ENCODE measurements at places on chromosomes 4 and X.

DNA sequence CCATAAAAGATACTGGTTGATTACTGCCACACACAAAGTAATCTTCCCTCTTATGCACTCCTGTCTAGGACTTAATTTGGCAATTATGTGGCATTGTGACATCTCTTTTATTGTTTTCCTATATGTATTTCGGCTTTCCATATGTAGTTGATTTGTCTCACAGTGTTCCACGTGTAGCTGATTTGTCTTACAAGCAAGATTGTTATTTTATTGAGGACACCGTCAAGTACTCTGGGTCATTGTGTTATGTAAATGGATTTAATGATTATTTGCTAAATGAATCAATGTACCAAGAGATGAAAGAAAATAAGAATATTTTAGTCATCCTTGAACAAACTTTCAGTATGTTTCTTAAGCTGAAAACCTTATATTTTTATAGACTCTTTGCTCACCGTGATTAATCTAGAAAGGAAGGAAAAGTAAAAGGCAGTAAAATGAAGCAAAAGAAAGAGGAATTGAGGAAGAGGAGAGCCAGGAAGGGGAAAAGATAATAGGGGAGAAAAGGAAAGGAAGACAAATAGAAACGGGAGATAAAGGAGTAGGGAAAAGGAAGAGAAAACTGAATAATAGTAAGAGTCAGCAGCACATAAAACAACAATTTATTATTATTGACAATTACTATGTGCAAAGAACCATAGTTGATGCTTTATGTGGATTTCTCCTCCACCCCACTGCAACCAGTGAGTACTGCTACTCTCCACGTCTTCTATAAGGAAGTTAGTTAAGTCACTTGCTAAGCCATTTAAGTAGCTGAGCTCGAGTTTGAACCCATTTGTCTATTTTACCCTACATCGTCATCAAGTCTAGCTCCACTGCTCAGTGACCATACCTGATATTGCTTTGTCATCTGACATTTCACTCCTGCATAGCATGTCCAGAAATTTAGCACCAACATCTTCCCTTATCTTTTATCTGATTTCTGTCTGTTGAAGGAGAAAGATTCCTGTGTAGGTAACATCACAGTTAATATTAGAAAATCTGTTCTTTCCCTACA lies 336.5 kb downstream of the BMPR1B start:
- DNase-seq: no peak

DNA sequence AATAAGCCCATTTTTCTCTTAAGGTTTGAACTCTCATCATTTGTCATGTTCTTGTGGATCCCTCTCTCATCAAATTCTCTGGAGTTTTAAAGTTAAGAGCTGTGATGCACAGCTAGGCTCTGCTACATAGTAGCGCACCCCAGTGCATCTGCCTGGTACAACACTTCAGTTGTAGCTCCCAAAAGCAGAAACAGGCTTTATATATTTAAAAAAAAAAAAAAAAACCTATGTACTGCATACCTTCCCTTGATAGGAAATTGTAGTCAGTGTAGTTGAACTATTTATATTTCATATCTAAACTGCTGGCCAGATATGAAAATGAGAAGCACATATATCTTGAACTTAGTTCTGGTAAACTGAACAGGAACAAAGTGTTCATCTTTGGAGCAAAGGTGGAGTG lies 131.4 kb downstream of the KLHL13 start:
- DNase-seq: no peak

- no peak for DNase-seq
Observed at GRCh38 chr4:6153874-6154273, 46.5 kb downstream of the JAKMIP1 start.

- DNase-seq: no peak
Observed at GRCh38 chr4:27397886-27398285, 537.2 kb downstream of the STIM2 start.

DNA sequence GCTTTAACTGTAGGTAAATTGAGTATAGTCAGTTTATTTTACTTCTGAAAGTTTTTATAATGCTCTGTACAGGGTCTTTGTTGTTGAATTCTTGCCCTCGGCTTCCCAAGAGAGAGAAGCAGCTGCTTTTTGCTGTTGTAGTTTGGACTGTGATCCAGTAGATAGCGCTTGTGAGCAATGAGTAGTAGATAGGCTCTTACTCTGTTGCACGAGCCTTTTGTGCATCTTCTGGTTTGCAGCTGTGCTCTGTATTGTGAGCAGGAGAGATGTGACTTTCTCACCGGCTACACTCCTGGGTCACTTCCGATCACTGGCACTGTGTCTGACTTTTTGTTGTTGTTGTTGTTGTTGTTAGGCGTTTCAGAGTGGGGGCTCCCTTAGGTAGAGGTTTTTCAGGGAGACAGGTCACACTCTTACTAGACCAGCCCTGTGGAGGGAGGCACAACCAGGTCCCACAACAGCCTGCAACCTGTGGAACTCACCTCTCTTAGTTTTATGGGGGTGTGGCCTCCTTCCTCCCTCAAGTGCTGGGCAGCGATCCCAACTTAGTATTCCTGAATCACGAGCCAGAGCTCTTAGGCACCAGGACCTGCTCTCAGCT lies 822.1 kb upstream of the GALNTL6 start:
- no peak for DNase-seq

DNA sequence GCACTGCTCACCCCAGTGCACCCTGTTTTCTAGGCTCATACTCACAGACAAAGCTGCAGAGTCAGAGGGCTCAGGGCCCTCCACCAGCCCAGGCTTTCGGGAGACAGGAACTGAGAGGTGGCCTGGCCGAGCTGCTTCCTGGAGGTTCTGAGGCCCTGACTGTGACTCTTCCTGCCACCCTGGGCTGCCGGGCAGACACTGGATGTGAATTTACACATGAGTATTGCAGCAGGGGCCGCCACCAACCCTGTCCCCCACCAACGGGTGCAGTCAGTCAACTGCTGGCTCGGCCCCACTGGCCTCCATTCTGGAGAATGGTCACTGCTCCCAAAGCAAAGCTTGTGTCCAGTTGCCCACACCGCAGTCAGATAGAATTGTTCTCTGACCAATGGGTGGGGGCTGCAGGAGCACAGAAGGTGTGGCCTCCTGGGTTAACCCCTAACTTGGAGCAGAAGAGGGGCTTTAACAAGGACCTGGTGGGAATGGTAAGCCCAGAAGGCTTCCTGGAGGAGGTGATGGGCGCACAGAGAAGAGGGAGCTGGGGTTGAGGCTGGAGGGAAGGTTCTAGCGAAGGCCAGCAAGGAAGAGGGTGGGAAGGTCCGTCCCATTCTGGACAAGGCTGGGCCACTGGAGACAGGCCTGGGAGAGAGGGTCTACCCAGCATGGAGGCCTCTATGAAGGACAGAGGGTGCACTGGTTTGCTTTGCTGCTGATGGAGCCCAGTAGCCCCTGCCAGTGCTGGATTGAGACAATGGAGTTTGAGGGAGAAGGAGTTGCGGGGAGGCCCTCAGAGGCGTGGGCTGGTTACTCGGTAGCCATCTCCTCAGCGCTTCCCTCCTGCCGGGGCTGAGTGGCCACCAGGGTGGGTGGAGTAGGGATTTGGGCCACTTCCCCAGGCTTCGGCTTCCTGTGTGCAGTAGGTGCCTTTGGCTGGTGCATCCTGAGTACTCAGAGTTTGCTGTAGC lies 135.3 kb downstream of the CPZ start:
- no peak for DNase-seq

- no peak for DNase-seq
Observed at GRCh38 chrX:126265116-126265515, 99.0 kb upstream of the DCAF12L2 start.

DNA sequence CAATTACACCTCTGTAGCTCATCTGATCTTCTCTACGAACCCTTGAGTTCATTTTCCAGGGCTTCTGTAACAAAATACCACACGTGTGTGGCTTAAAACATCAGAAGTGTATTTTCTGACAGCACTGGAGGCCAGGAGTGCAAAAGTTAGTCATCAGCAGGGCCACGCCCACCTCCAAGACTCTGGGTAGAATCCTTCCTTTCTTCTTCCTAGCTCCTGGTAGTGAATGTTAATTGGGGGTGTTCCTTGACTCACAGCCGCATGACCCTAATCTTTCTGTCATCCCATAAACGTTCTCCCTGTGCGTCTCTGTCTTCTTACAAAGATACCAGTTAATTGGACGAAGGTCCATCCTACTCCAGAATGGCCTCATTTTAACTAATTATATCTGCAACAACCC lies 115.0 kb downstream of the TRIML1 start:
- no peak for DNase-seq

GRCh38 chr4:42080306-42080705 lies 72.1 kb downstream of the BEND4 start:
- DNase-seq: no peak

GRCh38 chr4:25590171-25590570 lies 65.5 kb upstream of the SLC34A2 start:
- DNase-seq: no peak

DNA sequence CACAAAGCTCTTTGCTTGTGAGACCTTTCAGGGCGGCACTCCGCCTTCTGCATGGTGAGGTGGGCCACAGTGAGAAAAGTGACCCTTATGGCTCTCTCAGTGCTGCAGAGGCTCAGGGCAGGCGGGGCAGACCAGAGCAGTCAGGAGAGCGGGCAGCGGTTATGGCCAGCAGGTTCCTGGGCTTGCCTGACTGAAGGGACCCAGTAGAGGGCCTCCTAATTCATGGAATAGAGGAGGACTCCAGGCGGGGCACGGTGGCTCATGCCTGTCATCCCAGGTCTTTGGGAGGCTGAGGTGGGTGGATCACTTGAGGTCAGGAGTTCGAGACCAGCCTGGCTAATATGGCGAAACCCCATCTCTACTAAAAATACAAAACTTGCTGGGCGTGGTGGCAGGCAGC lies 91.4 kb downstream of the CLNK start:
- no peak for DNase-seq

GRCh38 chr4:185744946-185745345 lies 67.0 kb downstream of the SORBS2 start:
- no peak for DNase-seq

- DNase-seq: no peak
Observed at GRCh38 chr4:77538144-77538543, 67.5 kb upstream of the CXCL13 start.

- DNase-seq: no peak
Observed at GRCh38 chr4:79281566-79282359, 44.1 kb downstream of the NAA11 start.

DNA sequence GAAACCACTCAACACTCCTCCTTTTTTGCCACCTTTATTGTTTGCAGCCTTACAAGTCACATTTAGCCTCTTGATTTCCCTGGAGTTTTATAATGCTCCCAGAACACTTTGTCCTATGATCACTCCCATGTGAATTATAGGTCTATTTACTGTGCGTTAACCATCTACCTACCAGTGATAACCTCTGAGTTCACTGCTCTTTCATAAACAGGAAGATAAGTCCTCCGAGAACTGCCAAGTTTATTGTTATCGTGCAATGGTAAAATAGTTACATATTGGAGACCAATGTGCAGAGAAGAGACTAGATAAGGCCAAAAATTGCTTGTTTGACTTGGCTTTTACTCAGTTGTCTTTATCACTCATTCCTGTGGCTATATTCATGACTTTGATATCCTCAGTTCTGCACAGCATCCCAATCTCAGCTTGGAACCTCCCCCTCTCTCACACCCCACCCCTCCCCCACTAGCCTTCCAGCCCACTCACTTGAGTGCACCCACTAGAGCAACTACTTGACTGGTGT lies 12.9 kb upstream of the NUDT9 start:
- DNase-seq: no peak

DNA sequence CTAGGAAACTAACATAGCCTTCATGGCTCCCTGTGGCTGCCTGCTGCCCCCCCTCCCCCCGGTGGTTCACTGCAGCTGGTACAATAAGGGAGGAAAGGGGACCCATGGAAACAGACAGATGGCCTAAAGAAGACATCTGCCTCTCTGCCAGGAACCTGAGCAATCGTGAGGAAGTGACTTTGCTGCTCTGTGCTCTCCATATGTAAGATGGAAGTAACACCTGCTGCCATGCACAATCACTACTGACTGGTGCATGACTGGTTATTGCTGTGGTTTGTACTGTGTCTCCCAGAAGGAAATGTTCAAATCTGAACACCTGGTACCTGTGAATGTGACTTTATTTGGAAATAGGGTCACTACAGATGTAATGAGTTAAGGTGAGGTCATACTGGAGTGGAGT lies 43.6 kb downstream of the CD99L2 start:
- no peak for DNase-seq

GRCh38 chrX:97211070-97211469 lies 327.4 kb downstream of the RPA4 start:
- no peak for DNase-seq

GRCh38 chr4:74933562-74934015 lies 673 bp downstream of the PARM1 start:
- no peak for DNase-seq

DNA sequence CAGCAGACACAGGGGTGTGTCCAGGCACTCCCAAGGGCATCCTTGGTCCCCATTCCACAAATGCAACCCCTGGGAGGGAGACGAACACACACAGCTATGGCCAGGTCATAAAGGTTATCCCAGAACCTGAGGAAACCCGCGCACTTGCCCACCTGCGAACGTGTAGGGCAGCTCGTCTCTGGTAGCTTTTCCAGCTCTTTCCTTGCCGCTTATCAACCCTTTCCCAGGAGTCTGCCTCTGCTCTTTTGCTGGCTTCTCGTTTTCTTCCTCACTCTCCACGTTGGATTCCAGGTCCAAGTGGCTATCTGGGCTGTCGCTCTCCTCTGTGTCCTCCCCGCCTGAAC lies 13.5 kb downstream of the NOP14 start:
- DNase-seq: no peak

DNA sequence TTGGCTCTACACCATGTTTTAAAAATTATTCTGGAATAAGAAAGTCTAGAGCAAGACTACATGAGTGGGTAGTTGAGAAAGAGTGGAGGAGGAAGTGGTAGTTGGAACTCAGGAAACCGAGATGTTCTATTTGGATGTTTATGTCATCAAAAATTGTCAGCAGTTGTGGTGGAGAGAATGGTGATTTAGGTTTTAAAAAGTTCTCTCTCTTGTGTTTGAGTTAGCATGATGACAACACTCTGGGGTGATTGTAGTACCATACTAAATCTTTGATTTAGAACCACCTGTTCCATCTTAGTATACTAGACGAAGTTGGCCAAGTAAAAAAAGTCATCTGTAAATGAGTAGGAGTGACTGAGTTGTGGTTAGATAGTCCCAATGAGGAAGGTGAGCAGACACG lies 40.7 kb downstream of the KLHL2 start:
- DNase-seq: no peak

DNA sequence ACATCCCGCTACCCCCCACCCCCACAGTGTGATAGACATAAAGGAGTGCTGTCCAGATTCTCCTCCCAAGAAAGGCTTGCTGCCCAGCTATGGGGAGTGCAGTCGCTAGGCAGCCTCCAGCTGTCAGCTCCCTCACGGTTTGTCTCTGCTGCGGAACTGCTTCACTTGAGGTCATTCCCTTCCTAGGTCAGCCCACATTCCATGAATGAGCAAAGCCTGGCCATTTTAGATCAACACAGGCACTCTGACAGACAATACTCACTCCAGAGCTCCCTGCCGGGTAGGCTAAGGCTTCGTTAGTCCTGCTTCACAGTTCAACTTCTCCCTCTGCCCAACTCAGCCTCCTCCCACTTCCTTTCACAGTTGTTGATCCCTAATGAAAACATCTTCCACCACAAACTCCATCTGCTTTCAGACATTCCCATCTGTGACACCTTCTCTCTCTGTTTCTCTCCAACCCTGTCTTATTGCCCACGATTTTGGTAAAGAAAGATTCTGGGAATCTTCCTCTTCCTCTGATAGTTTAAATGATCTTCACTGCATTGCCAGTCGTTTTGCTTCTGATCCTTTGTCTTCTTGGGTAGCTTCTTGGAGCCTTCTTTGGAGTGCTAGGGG lies 318.9 kb upstream of the F9 start:
- no peak for DNase-seq

Data from stimulated activated CD4-positive, alpha-beta T cell treated with anti-CD3 and anti-CD28 coated beads, Interleukin-2, amount 100 ng/mL, for 24 hours (primary cell).